Cortex of kidney (tissue), 1 donor: ENCODE measurements at places on chromosomes 7 and 10.

DNA sequence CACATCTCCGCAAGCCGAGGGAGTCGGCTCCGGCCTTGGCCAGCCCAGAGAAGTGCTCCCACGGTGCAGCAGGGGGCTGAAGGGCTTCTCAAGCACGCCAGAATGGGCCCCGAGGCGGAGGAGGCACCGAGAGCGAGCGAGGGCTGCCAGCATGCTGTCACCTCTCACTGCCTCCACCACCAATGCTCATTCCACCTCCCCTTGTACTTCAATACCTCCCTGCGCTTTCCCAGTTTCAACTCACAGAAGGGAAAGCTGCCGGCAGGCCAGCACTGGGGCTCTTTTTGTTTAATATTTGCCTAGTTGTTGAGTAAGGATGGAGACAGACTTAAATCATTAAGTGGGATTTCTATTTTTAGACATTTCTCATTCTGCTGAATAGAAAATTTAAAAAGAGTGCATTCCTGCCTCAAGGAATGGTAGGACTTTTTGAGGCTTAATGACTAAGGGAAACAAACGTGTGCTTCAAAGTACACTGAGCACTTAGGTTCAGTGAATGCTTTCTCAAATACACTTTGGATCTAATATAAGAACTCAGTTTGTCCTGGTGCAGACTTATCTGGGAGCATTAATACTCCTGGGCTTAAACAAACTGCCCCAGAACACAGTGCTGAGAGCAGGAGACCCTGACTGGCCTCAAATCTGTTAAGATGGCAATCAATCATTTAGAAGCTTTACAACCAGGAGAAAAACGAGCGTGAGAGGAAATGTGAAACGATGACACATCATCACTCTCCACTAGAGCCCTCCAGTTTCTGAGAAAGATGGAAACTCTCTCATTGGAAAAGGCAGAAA, 131.2 kb downstream of the RALA start:
- no peak for DNase-seq

GRCh38 chr7:45219130-45219529, 61.5 kb downstream of the RAMP3 start:
- DNase-seq = no peak

- DNase-seq = no peak
Observed at GRCh38 chr10:44298713-44299112, 86.2 kb downstream of the CXCL12 start.

DNA sequence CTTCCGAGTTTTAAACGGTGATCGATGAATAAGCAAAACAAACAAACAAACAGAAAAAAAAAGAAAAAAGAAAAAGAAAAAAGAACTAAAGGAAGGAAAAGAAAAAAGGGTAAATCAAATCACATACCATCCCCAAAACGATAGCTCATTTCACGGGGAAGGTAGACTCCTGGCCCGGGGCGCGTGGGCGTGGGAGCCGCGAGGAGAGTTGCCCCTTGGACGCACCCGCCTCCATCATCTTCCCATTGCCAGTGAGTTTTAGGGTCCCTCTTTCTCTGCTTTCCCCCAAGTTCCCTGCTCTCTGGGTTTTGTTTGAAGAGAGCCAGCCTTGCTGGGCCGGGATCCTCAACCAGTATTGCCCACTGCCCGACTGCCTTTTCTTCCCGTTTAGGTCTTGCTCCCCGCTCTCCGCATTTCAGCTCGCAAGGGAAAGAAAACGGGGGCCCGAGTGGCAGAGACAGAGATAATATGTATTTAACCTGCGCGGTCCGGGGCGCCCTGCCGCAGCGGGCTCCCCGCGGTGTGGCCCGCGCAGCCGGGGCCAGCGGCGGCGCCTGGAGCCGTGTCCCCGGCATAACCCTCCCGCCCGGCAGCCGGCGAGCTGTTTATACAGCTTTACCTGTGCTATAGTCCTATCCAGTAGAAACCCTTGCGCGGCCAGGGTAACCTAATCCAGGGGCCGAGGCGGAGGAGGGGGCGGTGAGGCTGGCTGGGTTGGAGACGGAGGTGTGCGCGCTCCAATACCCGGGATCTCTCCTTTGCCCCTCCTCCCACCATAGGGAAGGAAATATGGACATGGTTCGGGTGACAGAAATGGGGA, 5.2 kb upstream of the GATA3 start:
- no peak for DNase-seq

DNA sequence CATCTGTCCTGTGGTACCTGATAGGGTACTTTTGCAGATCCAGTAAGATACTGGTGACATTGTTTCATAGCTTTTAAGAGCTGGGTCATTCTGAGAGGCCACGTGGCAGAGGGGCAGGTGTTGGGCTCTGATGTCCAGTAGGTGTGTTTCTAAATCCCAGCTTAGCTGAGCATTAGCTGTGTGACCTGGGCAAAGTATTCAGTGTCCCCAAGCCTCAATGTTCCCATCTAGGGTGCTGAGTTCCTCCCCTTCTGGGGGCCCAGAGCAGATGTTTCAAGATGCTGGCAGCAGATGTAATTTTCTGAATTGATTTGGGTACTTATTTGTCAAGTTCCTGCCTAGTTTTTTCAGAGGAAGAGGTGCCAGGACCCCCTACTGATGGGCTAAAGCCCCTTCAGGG, 52.9 kb downstream of the NEURL1 start:
- DNase-seq = no peak

DNA sequence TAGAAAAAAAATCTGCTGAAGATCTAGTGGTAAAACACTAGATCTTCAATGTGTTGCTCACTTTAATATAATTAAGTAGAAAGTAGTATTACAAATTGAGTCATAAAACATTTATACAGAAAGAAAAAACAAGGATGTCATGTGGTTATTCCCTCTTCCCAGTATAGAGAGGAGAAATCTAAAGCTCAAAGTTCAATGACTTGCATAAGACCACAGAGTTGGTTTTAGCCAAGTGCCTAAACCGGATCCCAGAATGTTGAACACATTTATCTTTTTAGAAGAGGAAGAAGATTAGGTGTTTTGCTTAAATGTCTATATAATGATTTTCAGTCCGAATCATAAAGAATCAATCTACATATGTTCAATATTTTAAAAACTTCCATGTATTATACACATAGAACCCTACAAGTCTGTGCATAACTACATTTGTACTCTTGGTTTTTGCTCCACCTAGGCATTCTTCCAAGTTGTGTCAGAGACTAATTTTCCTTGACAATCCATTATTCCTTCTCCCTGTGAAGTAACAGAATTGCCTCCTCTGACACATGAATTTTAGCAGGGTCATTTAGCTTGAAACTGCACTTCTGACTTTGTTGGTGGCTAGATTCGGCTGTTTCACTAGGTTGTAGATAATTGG, 389.2 kb downstream of the MAGI2 start:
- DNase-seq = no peak

GRCh38 chr10:117165538-117166417, 27.7 kb upstream of the VAX1 start:
- DNase-seq = no peak

- DNase-seq = no peak
Observed at GRCh38 chr7:50331564-50332208, 27.2 kb downstream of the IKZF1 start.

DNA sequence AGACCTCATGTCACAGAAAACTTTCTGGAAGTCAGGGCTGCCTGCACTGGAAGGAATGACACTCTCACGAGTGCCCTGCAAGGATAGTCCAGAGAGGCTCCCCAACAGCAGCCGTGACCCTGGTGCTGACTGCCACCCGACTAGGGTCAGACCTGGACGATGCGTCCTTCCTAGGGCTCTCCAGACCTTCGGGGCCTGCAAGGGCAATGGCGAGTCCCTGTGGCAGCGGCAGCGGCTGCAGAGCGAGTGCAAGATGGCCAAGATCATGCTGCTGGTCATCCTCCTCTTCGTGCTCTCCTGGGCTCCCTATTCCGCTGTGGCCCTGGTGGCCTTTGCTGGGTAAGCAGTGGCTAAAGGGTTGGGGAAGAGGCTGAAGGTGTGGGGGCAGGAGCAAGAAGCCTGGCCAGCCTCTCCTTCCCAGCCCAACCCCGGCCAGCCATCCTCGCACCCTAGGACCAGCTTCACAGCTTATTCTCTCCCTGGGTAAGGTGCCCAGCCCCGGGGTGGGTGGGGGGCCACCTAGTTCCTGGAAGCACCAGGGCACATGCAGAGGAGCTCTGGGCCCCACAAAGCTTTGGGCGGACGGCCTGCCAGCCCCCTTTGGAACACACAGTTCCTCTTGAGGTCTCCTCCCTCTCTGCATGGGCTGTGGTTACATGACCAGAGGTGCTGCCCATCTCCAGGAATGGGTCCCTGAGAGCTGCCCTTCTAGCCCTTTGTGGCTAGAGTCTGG, 5.5 kb downstream of the OPN4 start:
- no peak for DNase-seq

- DNase-seq = no peak
Observed at GRCh38 chr7:101468546-101469275, 106.0 kb downstream of the COL26A1 start.

DNA sequence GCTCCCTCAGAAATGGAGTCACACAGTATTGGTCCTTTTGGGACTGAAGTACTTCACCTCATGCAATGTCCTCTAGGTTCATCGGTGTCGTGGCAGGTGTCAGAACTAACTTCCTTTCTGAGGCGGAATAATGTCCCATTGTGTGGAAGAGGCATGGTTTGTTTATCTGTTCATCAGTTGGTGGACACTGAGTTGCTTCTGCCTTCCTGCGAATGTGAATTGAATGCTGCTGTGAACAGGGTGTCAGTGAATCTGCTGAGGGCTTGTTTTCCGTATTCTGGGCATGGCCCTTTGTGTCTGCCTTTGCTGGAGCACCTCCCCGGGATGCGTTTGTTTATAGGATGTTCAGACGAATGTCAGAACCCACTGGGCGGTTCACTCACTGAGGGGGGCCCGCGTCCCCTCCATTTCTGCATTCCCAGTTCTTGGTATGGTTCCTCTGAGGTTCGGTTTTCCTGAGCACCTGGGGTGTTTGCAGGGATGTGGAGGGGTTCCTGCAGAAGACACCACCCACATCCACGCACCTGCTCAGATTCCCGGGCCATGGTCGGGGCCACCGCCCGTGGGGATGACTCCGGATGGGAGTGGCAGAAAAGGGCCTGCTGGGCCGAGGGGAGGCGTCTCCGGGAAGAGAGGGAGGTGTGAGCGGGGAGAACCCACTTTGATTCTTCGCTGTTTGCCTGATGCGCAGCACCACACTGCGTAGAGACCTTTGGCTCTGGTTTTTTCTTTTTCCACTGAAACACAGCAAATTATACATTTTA, 33.1 kb downstream of the CHST12 start:
- no peak for DNase-seq

- no peak for DNase-seq
Observed at GRCh38 chr7:910441-910861, 34.1 kb downstream of the GET4 start.
